Posterior cingulate gyrus (tissue), 11 donors: ENCODE measurements at places on chromosomes 3 and 15.
A peak's percentile ranks its signal among the peaks of the same experiment; 100 is the strongest.

DNA sequence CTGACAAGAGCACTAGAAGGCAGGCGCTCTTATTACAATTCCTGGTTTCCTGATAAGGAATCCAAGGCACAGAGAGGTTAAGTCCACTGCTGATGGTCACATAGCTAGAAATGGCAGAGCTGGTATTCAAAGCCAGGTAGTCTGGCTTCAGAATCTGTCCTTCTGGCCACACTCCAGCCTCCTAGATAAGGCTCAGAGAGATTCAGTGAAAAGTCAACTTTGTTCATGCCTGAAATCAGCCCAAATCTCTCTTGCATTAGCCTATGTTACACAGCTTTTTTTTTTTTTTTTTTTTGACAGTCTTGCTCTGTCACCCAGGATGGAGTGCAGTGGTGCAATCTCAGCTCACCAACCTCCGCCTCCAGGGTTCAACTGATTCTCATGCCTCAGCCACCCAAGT lies 21.1 kb upstream of the CMTM8 start:
- DNase-seq = no peak

- no peak for DNase-seq
These were observed 42.5 kb downstream of the MYLK start for GRCh38 chr3:123841476-123842238.

DNA sequence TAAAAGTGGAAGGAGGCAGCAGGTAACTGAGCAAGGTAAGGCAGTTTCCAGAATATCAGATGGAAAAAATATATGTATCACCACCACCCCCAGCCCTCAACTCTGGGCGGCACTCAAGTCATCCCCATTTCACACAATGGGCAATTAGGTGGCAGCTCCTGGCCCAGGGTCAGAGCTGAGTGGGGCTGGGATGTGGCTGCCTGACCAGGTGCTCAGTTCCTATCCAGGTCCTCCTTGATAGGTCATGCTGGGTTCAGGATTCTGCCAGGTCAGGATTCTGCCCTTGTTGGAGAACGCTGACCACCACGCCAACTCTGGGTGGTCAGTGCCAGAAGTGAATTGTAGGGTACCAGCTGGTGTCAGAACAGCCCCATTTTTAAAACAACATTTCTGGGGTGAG lies 29.5 kb downstream of the RAB6B start:
- peak; percentile 41 for DNase-seq

DNA sequence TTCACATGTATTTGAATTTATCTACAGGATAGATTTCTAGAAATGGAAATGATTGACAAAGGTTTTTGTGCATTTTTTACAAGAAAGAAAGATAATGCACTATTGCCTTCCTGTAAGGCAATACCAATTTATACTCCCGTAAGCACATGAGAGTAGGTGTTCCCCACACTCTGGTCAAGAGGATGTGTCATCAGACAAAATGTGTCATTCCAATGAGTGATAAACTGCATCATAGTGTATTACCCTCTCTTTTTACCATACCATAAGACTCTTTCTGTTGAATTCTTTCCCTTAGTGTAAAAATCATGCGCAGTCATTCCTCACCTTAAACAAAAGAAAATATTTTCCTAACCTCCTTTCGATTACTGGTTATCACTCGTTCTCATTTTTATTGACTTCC lies 251.0 kb downstream of the ROBO1 start:
- DNase-seq = no peak

DNA sequence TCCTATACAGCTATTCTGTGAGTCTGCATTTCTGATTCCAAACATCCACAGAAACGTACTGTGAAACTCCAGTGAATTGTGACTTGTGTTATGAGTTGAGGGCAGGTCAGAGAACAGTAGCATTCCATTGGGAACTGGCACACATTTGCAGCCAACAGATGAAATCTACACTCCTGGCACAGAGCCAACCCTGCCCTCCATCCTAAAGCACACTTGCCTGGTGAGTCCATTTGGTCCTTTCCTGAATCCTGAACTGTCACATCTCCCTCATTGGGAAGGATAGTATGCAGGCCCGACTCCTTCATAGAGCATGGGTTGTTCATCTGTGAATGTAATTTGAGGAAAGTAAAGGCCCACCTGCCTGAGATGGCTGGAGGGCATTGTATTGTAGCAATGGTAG lies 314.3 kb upstream of the RASGRP1 start:
- DNase-seq = no peak

- DNase-seq = no peak
These were observed 71.3 kb upstream of the LRTM1 start for GRCh38 chr3:54999159-54999558.
